ENCODE measurements at places on chromosomes 6 and 20.
A peak's percentile ranks its signal among the peaks of the same experiment; 100 is the strongest.

GRCh38 chr6:16821834-16822264, 60.6 kb upstream of the ATXN1 start:
- no peak for DNase-seq

- no peak for DNase-seq
Observed at GRCh38 chr6:38215651-38216311, 396.3 kb downstream of the ZFAND3 start.

GRCh38 chr6:45710304-45710821, 305.3 kb downstream of the CLIC5 start:
- no peak for DNase-seq

DNA sequence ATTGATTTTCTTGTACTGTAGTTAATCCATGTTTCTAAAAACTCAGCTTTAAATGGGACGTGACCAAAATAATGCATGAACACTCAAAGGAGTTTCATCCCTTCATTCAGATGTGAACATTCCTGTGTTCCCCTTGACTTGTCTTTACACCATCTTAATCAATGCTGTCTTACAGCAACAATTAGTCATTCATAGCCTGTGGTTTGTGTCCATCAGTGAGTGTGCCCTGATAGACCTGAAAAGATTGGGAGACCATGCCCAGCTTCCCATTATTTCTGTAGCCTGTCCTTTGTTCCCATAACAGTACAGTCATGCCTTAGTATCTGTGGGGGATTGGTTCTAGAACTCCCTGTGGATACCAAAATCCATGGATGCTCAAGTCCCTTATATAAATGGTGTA, 23.9 kb downstream of the NT5E start:
- no peak for DNase-seq

DNA sequence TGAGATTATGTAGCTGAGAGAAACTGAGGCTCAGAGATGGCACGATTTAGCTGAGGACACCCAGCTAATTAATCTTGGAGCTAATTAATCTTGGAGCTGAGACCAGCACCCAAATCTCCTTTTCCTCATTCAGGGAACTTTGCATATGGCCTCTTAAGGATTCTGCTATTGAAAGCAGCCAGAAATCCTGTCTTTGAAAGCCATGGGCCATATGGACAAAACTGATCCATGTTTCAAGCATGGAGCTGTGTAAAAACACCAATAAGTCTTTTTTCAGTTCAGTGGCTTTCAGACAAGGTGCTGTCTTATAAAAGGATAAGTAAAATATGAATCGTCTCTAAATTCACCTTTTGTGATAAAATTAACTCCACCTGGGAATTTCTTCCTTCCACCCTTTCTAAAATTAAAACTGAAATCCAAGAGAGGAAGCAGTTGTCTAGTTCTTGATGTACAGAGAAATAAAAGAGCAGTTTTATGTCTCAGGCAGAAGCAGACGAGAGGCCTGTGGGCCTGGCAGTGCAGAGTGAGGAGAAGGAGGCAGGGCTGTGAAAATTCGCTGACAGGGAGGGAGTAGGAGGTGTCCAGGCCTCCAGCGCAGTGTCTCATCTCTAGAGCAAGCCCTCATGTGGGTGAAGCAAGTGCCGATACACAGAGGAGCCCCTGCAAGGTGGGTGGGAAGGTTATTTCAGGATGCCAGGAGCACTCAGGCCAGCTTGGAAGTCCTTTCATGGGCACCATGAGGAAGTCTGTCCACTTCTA, 266.9 kb downstream of the UST start:
- no peak for DNase-seq

DNA sequence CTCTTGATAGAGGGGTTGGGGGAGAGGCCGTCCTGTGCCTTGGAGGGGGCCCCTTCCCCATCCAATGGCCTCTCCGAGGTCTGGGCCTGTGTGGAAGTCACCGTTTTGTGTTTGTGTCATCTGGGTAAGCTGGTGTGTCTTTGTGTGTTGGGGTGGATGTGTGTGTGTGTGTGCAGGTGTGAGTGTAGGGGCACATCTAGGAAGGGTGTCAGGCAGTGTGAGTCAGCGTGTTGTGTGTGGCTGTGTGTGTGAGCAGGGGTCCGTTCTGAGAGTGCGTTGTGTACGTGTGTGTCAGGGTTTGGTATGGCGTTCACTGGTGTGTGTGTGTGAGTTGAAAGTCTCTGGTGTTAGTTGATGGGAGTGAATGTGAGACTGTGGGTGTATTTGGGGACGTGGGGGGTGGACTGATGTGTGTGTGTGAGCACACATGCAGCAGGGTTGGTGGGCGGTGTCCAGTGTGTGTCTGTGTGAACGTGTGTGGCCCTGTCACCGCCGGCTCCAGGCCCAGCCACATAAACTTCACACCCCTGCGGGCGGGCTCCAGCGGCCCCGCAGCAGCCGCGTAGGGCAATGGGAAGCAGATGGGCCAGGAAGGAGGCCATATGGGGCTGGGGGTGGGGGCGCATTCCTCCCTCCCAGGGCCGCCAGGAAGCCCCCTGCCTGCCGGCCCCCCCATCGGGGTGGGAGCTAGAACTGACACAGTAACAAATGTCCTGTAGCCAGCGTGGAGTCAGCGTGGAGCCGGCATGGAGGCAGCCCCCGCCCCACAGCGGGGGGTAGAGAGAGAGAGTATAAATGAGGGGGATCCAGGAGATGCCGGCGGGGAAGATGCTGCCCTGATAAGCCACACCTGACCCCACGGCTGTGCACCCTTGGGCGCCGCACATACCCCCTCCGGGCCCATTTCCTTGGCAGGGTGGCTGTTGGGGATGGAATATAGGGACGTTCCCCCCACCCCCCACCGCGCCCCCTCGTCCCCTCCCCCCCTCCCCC, 32.1 kb downstream of the SNAI1 start:
- no peak for DNase-seq

- no peak for DNase-seq
Observed at GRCh38 chr6:132887204-132887603, 72.8 kb downstream of the RPS12 start.

DNA sequence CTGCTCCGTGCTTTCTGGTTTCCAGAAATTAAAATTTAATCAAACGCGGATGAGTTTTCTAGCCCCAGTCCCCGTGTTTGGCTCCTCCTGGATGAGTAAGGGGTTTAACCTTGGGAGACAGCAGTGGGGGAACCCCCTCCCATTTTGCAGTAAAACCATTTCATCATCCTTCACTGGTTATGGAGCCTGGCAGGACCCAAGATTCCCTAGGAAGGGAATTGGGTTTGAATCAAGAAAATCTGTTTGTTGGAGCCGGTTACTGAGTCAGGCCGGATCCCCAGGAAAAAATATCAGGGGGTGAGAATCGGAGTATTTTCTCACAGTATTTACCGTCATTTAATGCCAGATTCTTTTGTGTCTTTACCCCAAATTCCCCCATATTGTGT, 754 bp downstream of the YWHAB start:
- DNase-seq, result no peak

DNA sequence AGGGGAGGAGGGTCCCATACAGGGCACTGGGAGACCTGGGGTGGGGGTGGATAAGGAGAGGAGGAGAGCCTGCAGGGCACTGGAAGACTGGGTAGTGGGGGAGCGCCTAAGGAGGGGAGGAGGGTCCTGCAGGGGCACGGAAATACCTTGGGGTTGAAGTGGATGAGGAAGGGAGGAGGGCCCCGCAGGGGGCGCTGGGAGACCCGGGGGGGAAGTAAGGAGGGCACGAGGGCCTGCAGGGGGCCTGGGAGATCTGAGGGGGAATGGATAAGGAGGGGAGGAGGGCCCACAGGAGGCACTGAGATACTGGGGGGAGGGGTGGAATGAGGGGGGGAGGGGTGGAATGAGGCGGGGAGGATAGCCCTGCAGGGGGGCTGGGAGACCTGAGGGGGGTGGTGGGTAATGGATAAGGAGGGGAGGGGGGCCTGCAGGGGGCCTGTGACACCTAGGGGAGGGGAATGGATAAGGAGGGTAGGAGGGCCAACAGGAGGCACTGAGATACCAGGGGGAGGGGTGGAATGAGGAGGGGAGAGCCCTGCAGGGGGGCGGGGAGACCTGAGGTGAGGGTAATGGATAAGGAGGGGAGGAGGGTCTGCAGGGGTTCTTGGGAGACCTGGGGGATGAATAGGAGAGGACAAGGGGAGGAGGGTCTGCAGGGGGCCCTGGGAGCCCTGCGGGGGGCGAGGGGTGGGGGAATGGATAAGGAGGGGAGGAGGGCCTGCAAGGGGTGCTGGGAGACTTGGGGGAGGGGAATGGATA, 567 bp upstream of the CTCFL start:
- DNase-seq, result no peak

- DNase-seq, result peak; percentile 4
Observed at GRCh38 chr6:111119571-111120329, 32.4 kb downstream of the SLC16A10 start.

- no peak for DNase-seq
Observed at GRCh38 chr20:9809271-9809670, 29.6 kb downstream of the PAK5 start.

DNA sequence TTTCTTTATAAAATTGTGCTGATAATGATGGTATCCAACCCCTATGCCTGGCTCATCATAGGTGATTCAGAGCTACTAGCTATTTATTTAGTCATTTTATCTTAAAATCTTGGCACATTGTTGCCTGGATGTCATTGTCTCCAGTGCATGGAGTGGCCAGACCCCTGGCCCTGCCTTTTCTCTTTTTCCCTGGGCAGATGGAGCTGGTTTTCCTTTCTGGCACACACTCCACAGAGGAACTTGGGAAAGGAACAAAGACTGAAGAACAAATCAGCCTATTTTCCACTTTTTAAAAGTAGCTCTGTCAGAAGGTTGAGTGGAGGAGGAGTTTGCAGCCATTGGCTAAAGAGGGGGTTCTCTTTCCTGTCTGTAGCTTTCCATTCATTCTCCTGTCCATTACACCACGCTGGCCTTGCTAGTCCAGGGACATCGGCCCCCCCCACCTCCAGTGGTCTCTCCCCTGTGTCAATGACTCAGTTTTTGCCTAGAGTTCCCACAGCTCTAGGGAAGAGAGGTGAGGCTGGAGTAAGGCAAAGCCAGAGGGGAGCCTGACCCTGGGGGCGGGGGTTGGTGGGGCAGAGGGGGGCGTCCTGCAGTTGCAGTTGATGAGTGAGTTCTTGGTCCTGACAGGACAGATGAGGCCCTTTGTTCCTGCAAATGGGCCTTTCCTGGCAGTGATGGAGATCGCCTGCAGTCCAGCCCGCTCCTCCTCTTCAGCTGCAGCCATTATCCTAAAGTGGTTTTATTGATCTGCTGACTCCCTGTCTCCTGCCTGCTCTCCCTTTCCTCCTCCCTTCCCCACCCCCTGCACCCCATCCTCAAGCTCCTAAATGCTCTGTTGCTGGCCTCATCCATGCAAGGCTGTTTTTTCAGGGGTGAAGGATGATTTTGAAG, 774.5 kb downstream of the DHX35 start:
- no peak for DNase-seq

- no peak for DNase-seq
Observed at GRCh38 chr6:70119218-70119835, 183.6 kb downstream of the COL9A1 start.

DNA sequence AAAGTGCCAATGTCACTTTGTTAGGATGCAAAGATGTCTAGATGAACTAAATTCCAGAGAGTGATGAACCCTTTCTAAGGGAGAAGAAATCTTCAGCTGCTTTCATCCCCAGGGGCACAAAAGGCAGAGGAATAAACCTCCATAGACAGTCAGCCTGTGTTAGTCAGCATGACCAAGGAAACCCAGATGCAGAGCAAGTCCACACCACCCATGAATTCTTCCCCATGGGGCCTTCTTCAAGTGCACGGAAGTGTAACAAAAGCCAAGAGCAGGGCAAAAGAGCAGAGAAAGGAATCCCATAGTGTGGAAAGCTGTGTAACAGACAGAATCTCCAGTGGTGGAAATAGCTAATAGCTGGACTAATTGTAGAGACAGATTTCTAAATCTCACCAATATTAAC, 50.0 kb downstream of the DCDC2 start:
- peak; percentile 36 for DNase-seq

- DNase-seq, result no peak
Observed at GRCh38 chr20:47201074-47201730, 155.3 kb downstream of the ZMYND8 start.

DNA sequence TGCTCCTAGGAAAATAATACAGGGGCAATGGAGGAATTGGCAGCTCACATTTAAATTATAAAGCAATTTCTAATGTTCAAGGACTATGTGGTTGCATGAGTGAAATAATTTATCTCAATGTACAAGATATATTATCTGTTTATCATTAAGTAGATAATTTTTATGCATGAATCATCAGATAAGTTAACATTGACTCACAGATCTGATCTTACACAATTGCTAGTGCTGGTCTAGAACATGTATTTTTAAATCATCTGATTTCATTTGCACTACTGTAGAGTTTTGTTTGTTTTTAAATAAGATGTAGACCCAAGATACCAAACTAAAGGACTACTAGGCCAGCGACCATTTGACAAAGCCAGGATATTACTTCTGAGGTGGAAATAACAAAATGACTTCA, 199.2 kb downstream of the BMP2 start:
- no peak for DNase-seq

DNA sequence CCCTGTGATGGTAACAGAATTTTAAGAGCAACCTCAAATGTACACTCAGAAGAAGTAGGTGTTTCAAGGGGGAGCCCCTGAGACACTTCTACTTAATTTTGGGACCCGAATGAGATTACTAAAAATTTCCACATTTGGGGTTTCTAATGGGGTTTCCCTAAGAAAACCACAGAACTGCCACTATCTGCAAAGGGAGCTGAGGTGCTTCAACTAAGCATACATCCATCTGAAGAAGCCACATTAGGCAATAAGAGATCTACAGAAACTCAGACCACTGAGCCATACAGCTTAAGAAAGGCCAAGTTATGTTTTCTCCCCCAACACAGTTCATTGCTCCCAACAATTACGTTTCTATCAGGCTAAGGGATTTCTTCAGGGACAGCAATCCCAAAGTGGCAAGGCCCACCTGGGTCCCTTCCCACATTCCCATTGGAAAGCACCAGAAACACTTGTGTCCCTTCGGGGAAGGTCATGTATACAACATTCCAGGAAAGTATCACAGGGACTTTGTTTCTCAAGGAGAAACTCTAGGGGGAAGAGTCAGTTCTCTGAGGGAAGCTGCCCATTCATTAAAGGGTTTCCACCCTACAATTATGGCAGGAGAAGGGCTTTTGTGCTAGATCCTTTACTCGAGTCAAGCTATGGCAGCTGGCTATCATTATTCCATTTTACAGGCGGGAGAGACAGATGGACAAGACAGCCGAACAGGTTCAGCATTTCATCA, 5.0 kb downstream of the BCL2L1 start:
- DNase-seq, result no peak

GRCh38 chr6:84618046-84618752, 146.2 kb downstream of the TBX18 start:
- DNase-seq, result peak; percentile 67

- no peak for DNase-seq
Observed at GRCh38 chr6:24795106-24795505, 3.6 kb downstream of the ARMH2 start.

All from brain microvascular endothelial cell (primary cell).